Left colon (tissue), 2 donors: ENCODE measurements at places on chromosomes 3 and 15. TPM values are rescaled to one million over a fixed set of nuclear protein-coding genes. Genes with fewer than 3 reads are reported as not detected.

LRRC31 gene
- total RNA-seq = 38.5 TPM

LMAN1L gene
- not detected for total RNA-seq

ENTPD3 gene
- total RNA-seq = 2.4 TPM

TRH gene
- total RNA-seq = not detected

HHATL gene
- total RNA-seq = 0.28 TPM

ACP3 gene
- total RNA-seq = 14.7 TPM

C3orf80 gene
- 1.9 TPM for total RNA-seq

COL6A5 gene
- total RNA-seq = not detected

CPNE4 gene
- total RNA-seq = 0.53 TPM

UQCC5 gene
- 17.4 TPM for total RNA-seq

CELSR3 gene
- total RNA-seq = 1.4 TPM

ILDR1 gene
- total RNA-seq = 27.7 TPM

CLDN18 gene
- total RNA-seq = not detected

A4GNT gene
- not detected for total RNA-seq

CIDEC gene
- 24.6 TPM for total RNA-seq

CYP19A1 gene
- total RNA-seq = 0.22 TPM

THBS1 gene
- 181 TPM for total RNA-seq

VEPH1 gene
- total RNA-seq = 7.8 TPM
